ENCODE measurements at places on chromosomes 2 and 18.

DNA sequence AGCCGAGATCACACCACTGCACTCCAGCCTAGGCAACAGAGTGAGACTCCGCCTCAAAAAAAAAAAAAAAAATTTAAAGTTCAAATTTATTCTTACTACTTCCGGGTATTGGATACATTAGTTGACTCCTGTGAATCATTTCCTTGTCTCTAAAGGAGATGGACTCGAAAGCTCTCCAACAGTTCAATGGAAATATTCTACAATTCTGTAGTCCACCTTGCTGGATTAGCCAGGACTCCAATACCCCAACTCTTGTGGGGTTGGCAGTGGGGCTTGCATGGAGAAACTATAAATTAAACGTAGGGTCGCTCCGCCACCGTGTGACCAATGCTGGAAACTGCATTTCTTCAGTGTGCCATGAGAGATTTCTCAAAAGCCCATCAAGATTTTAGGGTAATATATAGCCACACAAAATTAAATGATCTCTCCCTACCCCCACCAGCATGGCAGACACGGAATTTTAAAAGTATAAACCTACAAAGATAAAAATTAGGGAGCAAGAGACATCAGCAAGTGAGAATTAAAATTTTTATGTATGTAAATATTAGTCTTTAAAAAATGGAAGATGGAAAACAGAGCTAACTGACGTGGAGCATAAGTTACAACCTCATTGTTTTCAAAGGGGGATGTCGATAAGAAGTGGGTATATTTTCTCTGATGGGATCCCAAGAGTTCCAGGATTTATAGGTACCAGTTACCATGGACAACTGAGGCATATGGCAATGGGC is 27.8 kb upstream of the GAREM2 start:
- peak; percentile 32 for DNase-seq

GRCh38 chr2:45331410-45331786 is 279.7 kb downstream of the SRBD1 start:
- DNase-seq = no peak

- no peak for DNase-seq
Measured at GRCh38 chr2:36677386-36677785, 19.1 kb upstream of the VIT start.

GRCh38 chr2:71336802-71337201 is 5.2 kb downstream of the ZNF638 start:
- no peak for DNase-seq

DNA sequence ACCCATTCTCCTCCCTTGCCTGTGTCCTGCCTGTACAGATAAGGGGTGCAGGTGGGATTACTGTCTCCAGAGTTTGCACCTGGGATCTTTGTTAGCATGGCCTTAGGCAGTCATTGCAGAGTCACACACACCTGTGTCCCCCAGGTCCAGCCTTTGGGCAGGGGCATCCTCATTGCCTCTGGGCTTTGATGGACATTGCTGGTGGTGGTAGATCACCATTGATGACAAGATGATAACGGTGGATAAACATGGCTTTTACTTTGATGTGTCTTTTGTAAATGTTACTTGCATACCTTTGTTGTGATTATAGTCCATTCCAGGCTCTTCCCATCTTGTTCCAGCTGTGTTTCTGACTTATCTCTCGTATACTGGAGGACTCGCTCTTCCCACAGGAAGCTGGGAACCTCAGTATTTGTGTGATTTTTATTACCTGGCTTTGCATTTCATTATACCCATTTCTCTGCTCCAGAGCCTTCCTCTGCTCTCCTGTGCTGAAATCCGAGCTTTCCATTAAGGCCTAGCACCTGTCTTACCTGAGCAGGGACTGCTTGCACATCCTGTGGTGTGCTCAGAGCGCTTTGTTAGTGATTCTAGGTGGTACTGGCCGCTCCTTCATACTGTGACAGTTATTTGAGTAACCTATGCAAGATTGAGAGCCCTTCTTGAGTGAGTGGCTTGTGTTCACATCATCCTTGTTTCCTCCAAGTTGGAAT is 79.2 kb downstream of the PTPRM start:
- DNase-seq = no peak

GRCh38 chr18:199768-200167 is 41.4 kb downstream of the USP14 start:
- DNase-seq = no peak

DNA sequence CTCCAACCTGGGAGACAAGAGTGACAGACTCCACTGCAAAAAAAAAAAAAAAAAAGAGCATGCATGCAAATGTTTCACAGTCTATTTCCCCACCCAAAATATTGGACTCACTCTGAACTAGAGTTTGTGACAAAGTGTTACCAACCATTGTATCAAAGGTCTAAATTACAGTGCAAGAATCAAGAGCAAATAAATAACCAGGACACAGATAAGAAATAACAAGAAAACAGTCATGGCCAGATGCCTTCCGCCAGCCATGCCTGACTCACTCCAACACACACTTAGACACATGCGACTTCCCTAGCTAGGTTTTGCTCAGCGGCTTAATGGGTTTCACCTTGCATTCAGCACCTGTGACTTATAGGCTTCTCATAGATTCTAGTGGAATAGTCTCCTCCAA is 62.8 kb downstream of the CYB5A start:
- DNase-seq = no peak

- DNase-seq = no peak
Measured at GRCh38 chr2:226489775-226490541, 309.7 kb downstream of the IRS1 start.

DNA sequence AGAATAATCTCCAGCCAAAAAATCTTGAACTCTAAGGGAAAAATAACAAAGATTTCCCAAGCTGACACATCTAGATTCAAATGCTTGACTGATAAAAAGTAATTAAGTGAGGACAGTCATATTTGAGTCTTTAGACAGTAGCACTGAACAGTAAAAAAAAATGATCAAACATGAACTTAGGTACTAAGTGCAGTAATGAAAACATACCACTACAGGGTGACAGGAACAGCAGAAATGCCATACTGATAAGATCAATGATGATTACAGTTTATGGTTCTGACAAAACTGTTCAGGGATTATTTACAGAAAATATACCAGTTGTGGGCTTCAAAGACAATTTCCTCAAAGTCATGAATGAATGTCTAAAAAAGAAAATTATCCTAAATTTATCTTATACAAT is 80.3 kb downstream of the OSBPL1A start:
- no peak for DNase-seq

- no peak for DNase-seq
Measured at GRCh38 chr2:119718501-119719260, 39.7 kb downstream of the TMEM177 start.

DNA sequence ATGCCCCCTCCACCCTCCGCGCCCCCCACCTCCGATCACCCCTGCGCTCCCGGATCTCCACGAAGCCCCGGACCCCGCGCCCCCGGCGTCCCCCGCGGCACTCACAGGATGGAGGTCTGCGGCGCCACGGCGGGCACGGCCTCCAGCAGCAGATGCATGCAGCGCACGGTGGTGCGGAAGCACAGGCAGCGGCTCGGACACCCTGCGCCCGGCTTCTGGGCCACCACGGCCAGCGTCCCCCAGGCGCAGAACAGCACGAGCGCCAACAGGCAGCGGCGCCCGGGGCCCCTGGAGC is 217 bp downstream of the PXDN start:
- DNase-seq = no peak

- no peak for DNase-seq
Measured at GRCh38 chr2:126527836-126528490, 128.0 kb upstream of the GYPC start.

DNA sequence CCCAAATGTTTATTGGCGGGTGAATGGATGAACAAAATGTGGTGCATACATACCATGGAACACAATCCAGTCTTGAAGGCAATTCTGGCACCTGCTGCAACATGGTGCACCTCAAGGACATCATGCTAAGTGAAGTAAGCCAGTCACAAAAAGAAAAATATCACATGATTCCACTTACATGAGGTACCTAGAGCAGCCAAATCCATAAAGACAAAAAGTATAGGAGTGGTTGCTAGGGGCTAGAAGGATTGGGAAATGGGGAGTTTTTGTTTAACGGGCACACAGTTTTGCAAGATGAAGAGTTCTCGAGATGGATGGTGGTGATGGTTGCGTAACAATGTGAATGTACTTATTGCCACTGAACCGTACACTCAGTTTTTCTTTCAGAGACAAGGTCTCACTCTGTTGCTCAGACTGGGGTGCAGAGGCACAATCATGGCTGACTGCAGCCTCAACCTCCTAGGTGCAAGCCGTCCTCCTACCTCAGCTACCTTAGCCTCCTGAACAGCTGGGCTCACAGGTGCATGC is 90.9 kb upstream of the CERS6 start:
- no peak for DNase-seq

DNA sequence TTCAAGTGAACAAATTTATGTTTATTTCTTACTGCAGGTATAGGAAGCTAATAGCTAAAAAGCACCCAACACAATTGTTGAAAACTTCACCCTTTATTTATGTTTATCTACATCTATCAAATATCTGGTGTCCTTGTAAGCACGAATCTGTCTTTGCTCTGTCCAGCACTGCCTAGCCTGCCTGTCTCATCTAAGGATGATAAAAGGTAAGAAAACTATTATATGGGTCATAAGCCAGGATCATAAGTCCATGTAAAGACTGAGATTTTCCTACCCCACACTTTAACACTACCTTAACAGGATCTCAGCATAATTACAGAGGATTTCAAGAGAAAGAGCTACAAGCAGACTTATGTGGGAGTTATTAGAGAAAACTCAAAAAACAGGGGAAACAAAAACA is 365.6 kb upstream of the TMEFF2 start:
- no peak for DNase-seq

DNA sequence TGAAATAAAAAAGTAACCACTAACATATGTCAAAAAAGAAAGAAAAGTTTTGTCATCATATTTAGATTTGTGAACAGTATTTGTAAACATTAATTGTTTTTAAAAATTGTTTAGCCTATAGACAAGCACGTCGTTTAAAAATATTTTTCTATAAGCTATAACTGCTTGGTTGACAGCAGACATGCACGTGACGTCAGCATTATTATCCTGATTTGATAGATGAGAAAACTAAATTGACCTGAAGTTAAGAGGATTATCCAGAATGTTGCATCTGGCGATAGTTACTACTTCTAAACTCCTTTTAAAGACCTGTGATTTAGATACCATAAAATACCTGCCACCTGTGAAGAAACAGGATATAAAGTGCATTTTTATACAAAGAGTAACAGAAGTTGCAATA is 156.9 kb upstream of the BARD1 start:
- DNase-seq = no peak

DNA sequence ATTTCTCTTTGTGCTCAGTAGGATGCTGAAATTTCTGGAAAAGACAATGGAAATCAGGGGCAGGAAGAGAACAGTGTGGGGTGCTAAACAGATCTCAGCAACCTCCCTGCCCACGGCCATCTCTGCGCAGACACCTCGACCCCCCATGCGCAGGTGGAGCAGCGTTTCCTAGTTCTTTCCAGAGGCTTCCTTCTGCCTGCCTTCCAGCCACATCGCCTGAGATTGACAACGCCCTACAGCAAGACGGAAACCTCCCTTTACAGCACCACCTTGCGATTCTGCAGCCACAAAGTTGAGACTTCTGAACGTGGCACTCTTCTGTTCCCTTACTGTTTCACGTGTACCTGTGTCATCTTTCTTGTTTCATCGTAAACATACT is 31.4 kb upstream of the CASP8 start:
- no peak for DNase-seq

DNA sequence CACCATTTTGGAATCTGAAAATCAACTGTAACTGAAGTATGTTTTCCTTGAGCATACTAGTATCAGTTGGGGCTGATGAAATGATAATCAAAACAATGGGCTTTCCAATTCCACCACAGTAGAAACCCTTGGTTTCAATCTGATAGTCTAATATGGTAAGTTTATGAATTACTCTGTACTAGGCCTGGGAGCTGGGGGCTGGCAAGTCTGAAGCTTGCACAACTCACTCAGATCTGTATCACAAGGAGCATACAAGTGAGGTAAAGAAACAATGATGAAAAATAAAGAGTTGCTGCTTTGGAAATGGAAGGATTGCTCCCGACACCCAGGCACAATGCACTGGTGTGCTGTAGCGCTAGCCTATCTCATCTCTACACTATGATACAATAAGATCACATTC is 19.4 kb downstream of the ZEB2 start:
- DNase-seq = no peak

GRCh38 chr2:240412975-240413812 is 22.3 kb upstream of the GPC1 start:
- no peak for DNase-seq

GRCh38 chr2:120066800-120067547 is 54.1 kb downstream of the EPB41L5 start:
- DNase-seq = no peak

DNA sequence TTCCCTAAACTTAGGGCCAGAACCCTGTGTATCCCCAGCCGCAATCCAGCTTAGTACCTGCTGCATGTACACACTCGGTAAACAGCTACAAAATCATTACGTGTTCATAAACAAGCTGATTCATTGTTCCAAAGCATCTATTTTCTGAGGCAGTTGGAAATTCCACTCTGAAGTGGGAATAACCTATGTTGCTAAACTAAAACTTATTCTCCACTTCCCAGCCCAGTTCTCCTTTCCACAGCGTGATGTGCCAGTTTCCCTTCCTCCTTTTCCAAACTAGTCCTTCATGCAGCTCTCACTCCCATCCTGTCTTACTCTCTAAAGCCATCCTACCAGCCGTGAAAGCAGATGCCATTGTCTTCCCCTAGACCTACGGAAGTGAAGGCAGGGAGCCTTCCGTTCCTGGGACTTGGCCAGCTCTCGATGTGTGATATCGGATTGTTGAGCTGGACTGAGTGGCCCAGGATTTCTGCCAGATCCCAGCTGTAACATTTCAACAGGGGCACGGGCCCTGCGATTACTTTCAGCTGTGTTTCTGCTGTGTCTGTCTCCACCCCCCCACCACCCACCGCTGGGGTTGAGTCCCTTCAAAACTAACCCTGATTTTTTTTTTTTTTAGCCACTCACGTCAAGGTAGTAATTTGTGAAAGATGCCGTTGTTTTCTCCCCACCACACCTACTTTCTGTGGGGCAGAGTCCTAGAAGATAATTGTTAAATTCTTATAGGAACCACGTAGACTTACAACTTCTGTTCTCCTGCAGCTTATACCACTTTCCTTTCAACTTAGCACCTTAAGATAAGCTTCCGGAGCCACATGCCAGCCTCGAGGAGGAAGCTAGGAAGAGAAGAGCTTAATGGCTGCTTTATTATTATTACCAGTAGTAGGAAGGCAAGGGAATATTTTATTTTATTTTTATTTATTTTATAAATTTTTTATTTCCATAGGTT is 100.9 kb downstream of the CRIM1 start:
- no peak for DNase-seq

GRCh38 chr18:63879709-63880108 is 7.8 kb upstream of the SERPINB2 start:
- DNase-seq = no peak

DNA sequence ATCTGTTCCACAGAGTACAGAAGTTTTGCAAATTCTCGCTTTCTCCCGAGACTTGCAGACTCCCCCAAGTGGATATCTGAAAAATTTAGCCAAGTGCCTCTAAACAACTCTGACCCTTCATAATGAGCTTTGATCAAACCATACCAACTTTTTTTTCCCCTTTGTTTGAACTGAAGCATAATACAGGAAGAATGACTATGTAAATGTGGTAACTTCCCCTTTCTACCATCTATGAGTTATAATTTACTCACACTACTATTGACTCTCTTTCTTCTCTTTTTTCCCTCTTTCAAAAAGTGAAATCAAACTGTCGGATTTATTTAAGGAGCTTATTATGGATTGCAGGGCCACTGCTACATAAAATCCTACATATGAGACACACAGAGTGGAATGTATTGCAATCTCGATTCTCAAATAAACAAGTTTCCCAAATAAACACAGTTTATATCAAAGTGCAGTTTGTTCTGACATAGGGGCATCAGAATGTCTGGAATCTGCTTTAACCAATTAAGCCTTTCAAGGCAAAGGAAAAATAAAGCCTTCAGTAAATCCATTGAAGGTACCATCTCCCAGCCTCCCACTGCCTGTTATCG is 1.4 kb upstream of the ZNF804A start:
- DNase-seq = no peak
